ENCODE measurements at places on chromosomes 12 and 14. TPM values are rescaled to one million over a fixed set of nuclear protein-coding genes. Genes with fewer than 3 reads are reported as not detected.

DNA sequence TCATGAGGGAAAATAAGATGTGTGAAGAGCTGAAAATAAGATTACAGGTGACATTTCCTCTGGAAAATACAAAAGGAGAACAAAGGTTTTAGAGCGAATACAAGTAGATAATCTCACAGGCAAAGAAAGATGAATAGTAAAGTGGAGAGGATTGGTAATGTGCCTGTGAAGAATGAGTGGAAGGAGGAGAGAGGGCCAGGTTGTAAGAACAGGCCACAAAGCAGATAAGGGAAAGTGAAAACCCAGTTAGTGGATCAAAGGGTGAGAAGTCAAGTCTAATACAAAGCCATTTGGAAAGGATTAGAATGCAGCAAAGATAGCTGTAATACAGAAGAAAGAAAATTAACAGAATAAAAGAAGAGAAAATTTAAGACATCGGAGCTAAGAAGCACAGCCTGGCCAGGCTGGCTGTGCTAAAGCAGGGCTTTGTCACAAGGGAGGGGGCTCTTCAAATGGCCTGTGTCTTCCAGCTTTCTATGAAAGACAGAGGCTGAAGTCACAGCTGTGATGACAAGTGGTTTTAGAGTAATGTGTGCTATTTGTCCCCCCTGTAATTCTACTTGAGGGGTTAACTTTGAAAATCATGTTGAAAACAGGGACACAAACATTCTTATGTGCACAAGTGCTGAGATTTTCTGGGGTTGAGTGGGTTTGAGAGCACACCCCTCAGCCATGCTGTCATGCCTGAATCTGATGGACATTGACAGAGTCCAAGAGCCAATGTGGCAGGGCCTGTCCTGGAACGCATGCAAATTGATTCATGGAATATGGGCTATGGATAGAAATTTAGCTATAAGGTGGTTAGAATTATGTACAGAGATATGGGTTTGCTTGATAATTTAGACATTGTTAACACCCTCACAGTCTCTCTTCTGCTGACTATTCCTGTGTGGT, 344.5 kb upstream of the NAV3 start:
- no peak for DNase-seq

DNA sequence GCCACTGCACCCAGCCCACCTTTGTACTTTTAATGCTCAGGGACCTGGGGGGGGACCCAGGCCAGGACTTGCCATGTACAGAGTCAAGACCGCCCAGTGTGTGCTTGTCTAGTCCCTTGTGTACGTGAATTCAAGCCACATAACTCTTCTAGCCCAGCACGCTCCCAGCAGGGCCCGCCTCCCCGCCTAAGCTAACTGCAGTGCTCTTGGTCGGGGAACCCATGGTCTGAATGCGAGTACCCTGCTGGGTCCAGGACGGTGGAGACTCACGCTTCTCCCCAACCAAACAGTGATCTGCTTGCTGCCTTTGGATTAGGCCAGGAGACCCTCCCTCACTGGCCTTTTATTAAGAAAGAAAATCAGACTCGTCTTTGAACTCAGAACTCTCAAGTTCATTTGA, 23.3 kb downstream of the CD9 start:
- no peak for DNase-seq

- DNase-seq: no peak
Observed at GRCh38 chr14:69351911-69352310, 46.2 kb downstream of the ERH start.

GRCh38 chr14:54503486-54503885, 6.2 kb upstream of the CGRRF1 start:
- DNase-seq: no peak

- no peak for DNase-seq
Observed at GRCh38 chr12:130846369-130846768, 7.3 kb upstream of the STX2 start.

DNA sequence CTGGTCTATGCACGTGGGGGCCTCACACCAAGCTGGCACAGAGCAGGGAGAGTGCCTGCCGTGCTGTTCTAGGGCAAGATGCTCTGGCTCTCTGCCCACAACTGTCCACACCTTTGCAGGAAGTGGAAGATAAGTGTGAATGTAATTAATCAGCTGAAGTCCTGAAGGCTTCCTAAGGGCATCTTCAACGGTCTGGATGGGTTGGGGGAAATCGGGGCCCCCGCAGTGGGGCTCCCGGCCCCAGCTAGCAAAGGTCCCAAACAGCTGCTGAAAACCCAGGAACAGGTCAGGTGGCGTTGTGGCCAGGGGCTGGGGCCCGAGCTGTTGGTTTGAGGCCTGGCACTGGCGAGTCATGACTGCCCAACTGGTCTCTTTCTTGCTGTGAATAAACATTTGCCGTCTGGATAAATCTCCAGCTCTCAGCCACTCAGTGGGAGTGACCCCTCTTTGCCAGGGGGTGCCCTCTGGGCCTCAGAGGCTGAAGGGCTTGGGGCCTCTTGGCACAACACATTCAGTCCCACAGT, 6.7 kb upstream of the SLC25A29 start:
- DNase-seq: no peak

DNA sequence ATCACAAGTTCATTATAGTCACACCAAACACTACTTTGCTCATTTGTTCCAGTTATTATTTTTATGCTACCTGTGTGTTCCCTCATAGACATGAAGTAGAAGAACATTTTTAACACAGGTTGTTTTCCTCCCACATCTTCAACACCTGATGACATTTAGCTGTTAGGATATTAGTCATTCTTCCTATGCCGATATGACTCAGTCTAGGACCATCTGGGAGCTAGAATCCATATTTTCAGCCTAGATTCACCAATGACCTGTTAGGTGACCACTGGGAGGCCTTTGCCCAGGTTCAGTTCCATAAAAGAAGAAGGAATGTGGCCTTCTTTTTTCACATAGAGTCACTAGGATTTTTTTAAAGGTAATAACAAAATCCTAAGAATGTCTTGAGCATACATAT, 222.8 kb downstream of the C12orf42 start:
- DNase-seq: no peak

DNA sequence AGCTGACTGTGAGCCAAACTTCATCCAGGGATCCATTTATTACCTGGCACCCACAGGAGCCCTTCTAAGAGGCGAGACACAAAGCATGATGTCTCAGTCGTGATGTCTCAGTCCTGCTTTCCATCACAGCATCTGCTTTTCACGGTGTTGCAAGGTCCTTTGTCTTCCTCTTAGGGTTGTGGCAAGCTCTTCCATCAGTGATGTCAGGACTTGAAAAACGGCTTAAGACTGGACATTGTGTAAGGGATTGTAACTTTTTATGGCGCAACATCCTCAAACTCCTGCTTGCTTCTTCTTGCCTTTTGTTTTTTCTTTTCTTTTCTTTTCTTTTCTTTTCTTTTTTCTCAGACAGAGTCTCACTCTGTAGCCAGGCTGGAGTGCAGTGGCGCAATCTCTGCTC, 586.5 kb upstream of the TMEM132C start:
- no peak for DNase-seq

DNA sequence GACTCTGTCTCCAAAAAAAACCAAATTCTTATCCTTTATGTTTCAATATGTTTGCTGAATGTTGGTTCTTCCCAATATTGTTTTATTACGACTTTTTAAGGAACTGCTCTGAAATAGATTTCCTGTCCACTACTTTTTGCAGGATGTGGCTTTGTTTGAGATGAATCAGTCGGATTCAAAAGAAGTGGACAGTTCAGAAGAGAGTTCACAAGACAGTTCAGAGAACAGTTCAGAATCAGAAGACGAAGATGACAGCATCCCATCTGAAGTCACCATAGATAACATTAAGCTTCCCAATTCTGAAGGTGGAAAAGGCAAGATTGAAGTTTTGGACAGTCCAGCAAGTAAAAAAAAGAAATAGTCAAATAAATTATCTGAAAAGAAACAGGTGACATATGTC, 8.2 kb downstream of the NOPCHAP1 start:
- DNase-seq: no peak

- no peak for DNase-seq
Observed at GRCh38 chr12:91985002-91985787, 160.5 kb downstream of the BTG1 start.

The TWF1 gene
- total RNA-seq: 32.1 TPM

The ANAPC7 gene
- total RNA-seq: 67.1 TPM

The LRP1-AS gene
- not detected for total RNA-seq

The OR4K13 gene
- total RNA-seq: not detected

Measured in CD8-positive, alpha-beta memory T cell (primary cell).